GM12864 (cell line): ENCODE measurements at places on chromosomes 6 and 20.
A peak's percentile ranks its signal among the peaks of the same experiment; 100 is the strongest.

DNA sequence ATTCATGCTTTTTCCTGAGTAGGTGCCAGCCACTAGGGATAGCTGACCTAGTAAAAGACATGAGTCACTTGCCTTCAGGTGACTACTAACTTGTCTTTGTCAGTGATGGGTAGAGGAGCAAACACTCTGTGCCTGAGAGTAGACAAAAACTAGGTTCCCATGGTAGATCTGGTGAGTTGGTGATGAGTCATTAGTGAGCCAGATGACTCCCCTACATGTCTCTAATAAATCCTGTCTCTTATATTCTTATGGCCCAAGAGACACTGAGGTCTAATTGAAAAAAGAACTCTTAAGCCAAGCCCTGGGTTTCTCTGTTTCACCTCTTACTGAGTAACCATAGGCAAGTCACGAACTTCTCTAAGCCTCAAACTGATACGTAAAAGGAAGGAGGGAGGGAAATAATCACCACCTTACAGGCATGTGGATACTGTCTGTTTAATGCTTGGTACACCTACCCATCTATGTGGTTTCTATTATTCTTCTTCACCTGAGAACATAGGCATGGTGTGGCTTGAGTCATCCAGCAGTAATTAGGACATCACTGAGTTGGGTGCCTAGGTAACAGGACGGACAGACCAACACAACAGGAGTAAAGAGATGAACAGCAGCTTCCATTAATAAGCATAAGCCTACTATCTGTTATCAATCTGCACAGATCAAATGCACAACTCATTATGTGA, 20.3 kb downstream of the TTPAL start:
- no peak for DNase-seq

DNA sequence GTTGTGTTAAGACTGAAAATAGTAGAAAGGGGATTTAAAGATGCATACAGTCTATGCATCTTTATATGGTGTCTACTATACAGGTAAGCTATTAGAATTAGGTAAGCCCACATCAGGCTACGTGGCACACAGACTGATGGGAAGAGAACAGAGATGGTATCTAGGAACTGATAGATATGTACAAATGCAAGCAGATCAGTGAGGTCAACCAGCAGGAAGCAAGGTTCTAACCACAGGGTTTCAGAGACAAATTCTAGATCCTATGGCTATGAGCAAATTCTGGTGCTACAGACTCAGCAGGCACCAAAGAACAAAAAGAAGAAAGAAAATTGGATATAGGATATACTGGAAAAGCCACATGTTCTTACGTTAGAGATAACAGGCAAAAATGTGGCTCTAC, 110.6 kb downstream of the TRDN start:
- no peak for DNase-seq

GRCh38 chr20:10622657-10623418, 51.0 kb downstream of the JAG1 start:
- no peak for DNase-seq

GRCh38 chr20:33284937-33285336, 1.9 kb downstream of the BPIFB1 start:
- no peak for DNase-seq

DNA sequence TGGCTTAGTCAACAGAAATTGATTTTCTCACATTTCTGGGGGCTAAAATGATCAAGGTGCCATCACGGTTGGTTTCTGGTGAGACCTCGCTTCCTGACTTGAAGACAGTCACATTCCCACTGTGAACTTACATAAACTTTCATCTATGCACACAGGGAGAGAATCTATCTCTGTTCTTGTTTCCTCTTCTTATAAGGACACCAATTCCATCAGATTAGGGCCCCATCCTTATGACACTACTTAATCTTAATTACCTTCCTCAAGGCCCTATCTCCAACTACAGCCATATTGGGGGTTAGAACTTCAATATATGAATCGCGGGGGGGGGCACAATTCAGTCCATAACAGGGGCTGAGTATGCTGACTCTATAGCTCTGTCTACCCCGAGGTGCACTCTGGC, 10.6 kb upstream of the SCGN start:
- no peak for DNase-seq

DNA sequence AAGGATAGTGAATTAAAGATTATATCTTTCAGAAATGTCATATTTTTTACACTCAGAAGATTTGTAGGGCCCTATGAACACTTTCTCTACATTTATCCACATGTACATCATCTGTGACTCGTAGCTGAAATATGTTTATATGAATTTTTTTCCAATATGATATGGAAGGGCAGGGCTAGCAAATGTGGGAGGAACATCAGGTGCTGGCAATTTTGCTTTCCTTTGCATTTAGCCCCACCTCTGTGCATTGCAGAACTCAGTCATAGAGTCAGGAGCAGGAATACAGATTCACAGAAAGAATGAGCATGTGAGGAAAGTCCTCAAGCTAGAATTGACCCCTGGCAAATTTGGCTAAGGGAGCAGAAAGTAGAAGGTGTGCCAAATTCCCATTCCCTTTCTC, 129.9 kb downstream of the CRYBG1 start:
- no peak for DNase-seq

DNA sequence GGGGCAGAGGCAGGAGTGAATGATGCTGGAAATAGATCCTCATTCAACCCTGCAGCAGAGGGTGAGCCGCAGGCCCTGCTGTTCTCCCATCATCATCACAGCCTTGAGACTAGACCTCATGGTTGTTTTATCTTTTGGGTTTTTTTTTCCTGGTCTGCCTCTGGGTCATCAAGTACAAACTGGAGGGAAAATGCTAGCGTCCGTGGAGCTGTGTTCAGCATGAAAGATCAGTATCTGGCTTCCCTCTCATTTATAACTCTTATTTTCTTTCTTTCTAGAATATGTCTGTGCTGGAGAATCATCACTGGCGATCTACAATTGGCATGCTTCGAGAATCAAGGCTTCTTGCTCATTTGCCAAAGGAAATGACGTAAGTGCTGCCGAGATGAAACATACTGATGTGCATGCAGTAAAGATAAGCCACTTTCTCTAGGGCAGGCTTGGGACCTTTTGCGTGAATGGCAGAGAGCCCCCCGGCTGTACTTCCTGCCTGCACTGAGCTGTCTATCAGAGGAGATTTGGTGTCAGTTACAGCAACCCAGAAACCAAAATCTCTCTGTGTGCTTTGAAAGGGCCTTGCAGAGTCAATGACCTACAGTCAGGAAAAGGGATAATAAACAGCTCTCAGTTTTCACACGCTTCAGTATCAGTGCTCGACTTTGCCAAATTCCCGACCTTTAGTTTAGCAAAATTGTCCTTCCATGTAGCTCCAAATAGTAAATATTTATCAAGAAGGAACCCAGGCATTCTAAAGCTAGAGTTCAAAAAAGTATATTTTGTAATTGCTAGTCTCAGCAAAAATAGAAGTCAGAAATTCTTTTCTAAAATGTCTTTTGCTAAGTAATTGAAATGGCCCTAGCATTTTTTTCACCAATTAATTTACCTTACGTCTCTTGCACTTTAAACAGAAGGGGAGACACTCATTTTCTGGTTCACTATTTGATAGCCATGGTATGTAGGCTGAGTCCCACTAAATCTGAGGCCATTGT, 76.3 kb downstream of the MTFR2 start:
- DNase-seq: no peak

DNA sequence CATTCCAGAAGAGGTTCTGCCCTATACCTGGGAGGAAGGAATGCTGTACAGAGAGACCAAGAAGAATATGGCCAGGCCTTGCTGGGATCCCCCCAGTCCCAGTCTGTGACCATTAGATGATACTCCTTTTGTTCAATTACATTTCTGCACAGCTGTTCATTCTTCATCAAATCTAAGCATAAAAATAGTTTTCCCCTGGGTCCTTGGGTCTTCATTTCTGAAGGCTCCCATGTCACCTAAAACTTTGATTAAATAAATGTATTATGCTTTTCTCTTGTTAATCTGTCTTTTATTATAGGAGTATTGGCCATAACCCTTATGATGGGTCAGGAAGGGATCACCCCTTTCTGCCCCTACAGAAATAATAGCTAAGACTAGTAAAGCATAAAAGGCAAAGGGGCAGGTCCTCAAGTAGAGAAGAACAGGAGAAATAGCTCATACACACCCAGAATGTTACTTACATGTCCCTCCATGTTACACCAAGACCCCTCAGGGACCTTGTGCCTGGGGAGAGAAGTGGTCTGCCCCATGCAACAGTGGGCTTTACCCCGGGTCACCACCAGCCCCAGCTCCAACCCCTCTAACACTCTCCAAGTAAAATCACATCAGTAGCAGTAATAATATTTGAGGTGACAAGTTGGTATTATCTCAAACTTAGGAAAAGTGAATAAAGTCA, 2.1 kb upstream of the LTA start:
- DNase-seq: no peak

- no peak for DNase-seq
Observed at GRCh38 chr6:90098001-90098531, 198.6 kb downstream of the BACH2 start.

DNA sequence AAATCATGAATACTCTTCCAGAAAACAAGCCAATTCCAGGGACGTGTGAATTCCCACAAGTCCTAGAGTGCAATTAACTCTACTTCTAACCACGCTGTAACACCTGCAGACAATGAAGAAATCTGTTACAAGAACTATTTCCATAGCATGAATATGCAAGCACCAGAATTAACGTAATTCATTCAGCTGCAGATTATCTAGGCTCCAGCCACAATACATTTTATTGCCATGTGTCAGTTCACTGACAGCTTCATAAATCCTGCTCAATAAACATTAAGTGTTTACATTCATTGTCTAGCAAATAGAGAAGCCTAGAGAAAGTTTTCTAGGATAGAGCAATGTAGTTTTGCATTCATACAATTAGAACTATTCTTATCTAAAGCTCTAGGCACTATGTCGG, 1348.5 kb downstream of the GRIK2 start:
- no peak for DNase-seq

DNA sequence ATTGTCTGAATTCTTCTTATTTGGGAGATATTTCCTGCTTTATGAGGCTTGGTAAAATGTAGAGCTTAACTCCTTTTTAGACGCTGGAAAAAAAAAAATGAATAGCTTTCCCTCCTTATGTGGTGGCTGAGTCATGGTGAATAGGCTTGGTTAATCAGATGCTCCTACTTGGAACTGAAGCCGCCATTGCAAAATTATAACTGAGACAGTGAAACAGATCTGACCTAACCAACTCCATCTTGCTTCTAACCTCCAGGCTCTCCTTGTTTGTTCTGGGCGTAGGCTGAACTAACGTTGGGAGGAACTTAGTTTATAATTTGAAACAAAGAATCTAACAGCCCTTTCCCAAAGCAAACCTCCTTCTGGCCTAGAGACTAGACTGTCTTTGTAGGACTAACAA, 43.2 kb upstream of the PLCB4 start:
- no peak for DNase-seq

- DNase-seq: no peak
Observed at GRCh38 chr6:168725802-168726201, 284.8 kb downstream of the SMOC2 start.

DNA sequence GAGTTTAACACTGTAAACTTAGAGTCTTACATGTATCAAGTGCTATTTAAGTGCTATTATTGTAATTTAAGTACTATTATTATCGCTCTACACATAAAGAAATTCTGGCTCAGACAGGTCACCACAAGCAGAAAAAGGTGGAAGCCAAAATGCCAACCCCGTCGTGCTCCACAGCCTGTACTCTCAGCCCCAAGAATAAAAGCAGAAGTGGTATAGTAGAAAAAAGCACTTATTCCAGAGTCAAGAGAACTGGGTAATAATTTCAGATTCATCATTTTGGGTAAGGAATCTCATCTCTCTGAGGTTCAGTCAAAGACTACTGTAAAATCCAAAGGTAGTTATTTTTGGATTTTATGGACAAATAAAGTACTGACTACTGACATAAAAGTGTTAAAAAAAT, 943 bp downstream of the ZUP1 start:
- peak; percentile 12 for DNase-seq

- no peak for DNase-seq
Observed at GRCh38 chr20:19407196-19407595, 194.8 kb downstream of the SLC24A3 start.

GRCh38 chr6:50093116-50093937, 43.6 kb upstream of the DEFB112 start:
- no peak for DNase-seq

GRCh38 chr20:36792422-36792821, 18.9 kb upstream of the DSN1 start:
- DNase-seq: no peak

DNA sequence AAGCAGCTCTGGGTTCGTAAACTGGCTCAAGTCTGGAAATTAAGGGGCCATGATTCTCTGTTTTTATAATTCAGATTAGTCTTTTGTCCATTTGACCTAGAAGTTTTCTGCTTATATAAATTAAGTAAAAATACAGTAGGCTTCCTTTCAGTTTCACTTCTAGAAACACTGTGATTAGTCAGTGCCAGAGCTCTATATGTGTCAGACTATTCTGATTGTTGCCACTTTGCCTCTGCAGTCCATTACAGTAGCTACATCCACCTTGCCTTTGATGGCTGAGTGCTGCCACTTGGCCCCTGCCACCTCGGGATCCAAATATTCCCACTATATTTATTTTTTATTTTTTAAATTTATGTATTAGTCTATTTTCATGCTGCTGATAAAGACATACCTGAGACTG, 7.9 kb downstream of the ZC2HC1B start:
- DNase-seq: peak; percentile 13

GRCh38 chr6:14207448-14207847, 89.9 kb downstream of the CD83 start:
- no peak for DNase-seq

DNA sequence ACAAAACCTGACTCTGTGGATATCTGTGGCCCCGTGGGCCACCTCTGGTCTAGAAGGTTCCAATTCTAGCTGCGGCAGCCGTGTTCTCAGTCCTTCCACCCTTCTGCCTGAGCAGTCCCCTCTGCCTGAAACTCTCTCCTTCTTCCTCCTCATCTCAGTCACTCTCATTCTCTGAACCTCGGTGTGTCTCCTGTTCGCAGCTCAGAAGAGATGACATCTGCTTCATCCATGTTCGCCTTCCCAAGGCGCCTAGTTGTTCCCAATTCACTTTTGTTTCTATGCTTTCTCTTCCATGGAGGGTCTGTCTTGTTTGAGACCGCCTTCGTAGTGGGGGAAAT, 95.5 kb downstream of the CEBPB start:
- DNase-seq: no peak
